Stimulated activated CD8-positive, alpha-beta memory T cell treated with anti-CD3 and anti-CD28 coated beads, Interleukin-15, amount 100 ng/mL, for 1 hour (primary cell): ENCODE measurements at places on chromosomes 12 and 14.

DNA sequence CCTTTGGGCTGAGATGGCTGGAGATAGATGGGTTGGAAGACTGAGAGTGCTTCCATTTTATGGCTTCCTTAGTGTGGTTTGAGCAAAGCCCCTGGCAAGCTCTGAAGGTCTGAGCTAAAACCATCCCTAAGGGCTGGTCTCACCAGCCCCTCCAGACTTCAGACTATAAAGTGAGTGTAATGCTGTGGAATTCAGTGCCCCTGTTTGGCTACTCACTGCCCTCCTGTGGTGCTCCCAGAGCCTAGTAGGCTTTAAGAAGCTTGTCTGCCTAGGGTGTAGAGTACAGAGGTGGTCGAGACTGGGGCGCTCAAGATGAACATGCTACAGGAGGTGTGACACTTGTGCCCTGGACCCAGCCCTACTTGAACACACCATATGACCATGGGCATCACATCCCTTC, 246.7 kb upstream of the FKBP4 start:
- no peak for DNase-seq

DNA sequence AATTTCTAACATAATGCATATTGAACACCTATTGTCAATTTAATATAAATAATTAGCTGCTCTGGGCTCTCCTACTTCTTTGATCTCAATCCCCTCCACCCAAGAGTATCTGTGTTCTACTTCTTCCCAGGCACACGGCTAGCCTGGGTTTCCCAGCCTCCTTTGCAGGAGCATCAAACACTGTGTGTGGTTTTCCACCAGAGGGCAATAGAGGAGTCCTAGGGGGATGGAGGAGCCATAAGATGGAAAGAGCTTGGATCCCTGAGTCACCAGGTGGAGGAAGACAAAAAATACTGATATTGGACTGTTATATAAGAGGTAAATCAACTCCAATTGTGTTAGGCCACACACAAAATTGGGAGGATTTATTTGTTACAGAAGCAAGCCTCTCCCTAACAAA, 333.7 kb downstream of the GLT1D1 start:
- DNase-seq, result no peak

DNA sequence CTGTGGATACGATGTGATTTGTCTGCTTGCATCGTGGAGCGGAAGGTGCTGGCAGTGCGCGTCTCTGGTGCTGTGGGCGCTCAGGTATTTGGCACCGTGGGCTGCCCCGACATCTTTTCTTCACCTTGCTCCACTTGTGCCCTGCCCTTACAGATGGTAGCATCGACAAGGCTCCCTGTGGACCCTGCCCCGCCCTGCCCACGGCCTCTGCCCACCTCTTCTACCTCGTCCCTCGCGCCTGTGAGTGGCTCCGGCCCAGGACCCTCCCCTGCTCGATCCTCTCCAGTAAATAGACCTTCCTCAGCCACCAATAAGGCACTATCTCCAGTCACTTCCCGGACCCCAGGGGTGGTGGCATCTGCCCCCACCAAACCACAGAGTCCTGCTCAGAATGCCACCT, 36.6 kb downstream of the EP400 start:
- DNase-seq, result no peak

DNA sequence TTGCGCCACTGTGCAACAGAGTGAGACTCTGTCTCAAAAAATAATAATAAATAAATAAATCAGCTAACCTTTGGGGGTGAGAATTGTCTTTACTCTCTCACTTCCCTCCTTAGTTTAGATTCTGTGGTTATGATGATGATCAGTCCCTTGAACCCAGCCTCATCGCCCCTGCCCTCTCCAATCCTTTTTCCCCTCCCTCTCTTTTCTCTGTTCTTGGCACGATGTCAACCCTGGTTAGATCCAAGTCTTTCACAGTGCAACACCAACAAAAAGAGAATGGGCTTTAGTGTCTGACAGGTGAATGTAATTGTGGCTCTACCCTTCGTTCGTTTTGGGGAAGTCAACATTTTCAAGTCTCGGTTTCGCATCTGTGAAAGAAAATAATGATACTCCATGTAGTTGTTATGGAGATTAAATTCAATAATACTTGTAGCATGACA, 59.0 kb downstream of the NTN4 start:
- DNase-seq, result no peak

DNA sequence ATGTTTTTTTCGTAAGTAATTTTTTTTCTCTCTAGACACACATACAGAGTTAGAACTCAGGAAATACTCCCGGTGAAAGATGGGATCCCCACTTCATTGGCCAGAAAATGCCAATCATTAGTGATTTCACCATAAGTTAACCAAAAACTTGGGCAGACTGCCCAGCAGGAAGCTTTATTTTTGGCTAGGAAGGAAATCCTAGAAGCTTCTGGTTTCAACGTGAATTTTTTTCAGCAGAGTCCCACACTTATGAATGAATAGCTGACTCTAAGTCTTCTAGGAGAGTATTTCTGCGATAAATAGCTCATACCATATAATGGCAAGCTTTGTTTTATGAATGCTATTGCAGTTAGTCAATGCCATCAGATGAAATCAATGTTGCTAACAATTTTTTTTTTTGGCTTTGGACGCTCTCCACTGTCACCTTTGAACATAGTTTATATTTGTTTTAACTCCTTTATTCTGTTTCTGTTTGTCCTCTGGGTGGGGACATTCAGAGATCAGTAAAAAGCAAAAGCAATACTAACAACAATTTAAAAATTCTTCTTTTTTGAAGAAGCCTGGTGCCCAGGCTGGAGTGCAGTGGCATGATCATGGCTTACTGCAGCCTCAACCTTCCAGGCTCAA, 9.5 kb downstream of the PPP1CC start:
- no peak for DNase-seq

- DNase-seq, result no peak
These were observed 122.8 kb downstream of the RASSF9 start for GRCh38 chr12:85713373-85713772.

DNA sequence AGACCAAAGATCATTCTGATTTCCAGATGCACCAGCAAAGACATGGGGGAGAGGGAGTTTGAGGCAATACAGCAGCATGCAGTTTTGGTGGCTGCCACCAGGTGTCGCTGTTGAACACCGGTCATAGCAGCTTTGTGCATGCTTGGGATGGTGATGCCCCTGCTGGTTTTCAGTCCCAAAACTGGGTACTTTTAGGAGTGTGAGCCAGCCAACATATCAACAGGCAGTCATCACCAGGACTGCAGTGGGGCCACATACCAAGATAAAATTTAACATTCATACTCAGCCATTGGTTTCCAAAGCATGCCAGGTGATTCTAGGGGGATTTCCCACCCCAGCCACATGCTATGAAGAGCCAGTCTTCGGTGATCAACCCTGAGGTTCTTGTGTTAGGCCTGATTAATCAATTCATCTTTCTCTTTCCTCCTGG, 64.2 kb downstream of the PHETA1 start:
- DNase-seq, result no peak

GRCh38 chr12:82673698-82674097, 13.0 kb upstream of the TMTC2 start:
- DNase-seq, result no peak

- no peak for DNase-seq
These were observed 410.5 kb downstream of the MED13L start for GRCh38 chr12:115866909-115867525.

- DNase-seq, result no peak
These were observed 338.1 kb upstream of the TMEM132C start for GRCh38 chr12:127928615-127929571.

GRCh38 chr12:80189241-80189640, 89.9 kb downstream of the OTOGL start:
- no peak for DNase-seq

GRCh38 chr14:56026506-56026905, 91.7 kb upstream of the PELI2 start:
- no peak for DNase-seq

DNA sequence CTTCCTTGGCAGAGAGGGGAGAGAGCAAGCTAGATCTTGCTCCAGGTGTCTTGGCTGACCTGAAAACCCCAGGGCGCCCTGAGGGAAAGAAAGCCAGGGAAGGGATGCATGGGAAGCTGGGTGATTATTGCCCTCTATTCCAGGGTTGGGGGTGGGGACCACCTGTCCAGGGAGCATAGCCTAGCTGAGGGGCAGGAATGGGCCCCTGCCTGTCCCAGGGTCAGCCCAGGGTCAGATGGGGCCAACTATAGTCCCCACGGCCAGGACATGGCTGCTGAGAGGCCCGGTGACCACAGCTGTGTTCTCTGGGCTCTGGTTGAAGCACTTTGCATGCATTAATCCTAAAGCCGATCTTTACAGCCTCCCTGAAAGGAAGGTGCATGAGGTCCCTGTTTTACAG, 30.1 kb upstream of the ZFP36L1 start:
- DNase-seq, result no peak

GRCh38 chr12:60819794-60820193, 1224.0 kb downstream of the SLC16A7 start:
- DNase-seq, result no peak

DNA sequence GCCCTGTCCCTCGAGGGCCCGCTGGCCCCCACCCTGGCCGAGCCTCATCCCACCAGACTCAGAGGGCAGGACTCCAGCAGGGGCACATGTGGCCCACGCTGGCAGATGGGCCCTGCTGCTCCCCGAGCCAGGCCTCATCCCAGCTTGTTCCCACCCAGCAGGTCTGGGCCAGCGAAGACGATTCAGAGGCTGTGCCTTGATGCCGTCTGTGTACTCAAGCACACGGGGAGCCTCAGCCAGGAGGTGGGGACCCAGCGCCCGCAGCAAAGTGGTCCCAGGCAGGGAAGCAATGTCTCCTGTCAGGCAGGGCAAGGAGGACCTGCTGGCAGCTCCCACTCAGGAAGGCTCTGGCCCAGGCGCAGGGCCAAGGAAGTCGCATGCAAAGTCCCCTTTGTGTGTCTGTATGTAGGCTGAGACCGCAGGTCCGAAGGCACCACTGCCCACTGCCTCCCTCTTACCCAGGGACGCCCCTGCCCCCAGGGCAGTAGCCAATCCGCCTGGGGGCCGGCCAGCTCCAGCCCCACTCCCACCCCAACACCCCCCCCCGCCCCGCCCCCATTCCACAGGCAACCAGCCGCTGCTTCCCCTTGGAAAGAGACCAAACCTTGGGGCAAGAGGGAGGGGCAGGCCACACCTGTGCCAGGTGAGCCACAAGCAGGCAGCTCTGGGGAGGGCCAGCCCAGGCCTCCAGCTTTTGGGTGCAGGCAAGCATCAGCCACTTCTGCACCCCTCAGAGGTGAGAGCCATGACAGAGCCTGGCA, 9.4 kb downstream of the DEGS2 start:
- no peak for DNase-seq

DNA sequence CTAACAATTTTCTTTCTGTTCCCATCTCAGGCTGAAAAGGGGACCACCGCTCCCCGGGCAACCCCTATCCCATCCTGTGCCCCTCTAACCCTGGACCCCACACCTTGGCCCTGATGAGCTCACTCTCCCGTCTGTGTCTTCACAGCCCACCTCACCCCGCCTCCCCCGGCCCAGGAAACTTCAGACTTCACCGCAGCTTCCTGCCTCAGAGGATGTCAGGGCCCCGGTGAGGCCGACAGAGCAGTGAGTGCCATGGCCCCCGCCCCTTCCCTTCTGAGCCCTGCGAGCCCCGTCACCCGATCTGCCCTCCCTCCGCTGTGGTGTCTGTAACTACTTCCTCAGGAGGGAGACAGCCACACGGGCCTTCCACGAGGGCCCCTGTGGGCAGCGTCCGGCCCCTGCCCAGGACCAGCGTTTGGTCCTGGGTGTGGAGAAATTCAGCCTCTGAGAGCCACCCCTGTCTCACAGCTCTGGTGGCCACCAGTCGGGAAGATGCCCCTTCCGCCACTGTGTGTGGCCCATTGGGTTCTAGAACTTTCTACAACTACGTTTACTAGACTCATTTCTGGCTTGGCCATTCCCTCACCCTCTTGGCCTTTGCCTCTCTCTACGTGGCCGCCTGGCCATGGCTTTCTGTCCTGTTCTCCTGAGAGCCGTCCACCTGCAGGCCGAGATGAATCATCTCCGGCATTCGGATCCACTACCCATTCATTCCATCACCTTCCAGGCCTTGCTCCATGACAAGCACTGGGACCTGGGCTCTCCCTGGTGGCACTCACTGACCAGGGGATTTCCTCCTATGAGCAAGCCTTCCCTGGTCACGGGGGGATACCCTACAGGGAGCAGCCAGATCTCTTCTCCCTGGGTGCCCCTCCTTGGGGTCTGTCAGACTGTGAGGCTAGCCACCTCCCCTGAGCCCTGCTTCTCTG, 3.4 kb downstream of the RHOF start:
- DNase-seq, result peak; percentile 90

DNA sequence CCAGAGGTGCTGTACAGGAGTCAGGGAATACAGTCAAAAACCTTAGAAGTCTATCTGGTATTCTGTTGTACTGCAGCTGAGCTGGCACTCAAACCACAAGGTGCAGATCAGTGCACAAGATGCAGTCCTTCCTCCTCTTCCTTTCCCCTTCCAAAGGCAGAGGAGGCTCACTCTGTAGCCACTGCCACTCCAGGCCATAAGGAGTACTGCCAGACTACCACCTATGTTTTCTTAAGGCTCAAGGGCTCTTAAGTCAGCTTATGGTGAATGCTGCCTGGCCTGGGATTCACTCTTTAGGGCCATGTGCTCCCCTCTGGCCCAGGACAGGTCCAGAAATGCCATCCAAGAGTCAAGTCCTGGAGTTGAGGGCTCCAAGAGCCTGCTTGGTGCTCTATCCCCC, 200.3 kb downstream of the CRADD start:
- DNase-seq, result no peak

GRCh38 chr12:56723889-56724700, 1.0 kb downstream of the NACA start:
- DNase-seq, result no peak

DNA sequence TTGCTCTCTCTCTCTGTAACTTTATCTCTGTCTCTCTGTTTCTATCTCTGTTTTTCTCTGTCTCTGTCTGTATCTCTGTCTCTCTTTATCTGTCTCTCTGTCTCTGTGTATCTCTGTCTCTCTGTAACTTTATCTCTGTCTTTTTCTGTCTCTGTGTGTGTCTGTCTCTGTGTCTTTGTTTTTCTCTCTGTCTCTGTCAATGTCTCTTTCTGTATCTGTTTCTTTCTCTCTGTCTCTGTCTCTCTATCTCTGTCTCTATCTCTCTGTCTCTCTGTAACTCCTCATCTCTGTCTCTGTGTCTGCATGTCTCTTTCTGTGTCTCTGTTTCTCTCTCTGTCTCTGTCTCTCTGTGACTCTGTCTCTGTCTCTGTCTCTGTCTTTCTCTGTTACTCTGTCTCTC, 51.7 kb downstream of the TMEM121 start:
- no peak for DNase-seq

GRCh38 chr12:109773384-109774011, 59.7 kb downstream of the TRPV4 start:
- no peak for DNase-seq

- DNase-seq, result no peak
These were observed 12.5 kb downstream of the SYT10 start for GRCh38 chr12:33427071-33427470.

- DNase-seq, result no peak
These were observed 180.3 kb downstream of the HELB start for GRCh38 chr12:66482351-66483203.
